KG1 (cell line): ENCODE measurements at places on chromosomes 16 and 17.

- no peak for DNase-seq
Measured at GRCh38 chr17:19309701-19310100, 52.8 kb downstream of the B9D1 start.

DNA sequence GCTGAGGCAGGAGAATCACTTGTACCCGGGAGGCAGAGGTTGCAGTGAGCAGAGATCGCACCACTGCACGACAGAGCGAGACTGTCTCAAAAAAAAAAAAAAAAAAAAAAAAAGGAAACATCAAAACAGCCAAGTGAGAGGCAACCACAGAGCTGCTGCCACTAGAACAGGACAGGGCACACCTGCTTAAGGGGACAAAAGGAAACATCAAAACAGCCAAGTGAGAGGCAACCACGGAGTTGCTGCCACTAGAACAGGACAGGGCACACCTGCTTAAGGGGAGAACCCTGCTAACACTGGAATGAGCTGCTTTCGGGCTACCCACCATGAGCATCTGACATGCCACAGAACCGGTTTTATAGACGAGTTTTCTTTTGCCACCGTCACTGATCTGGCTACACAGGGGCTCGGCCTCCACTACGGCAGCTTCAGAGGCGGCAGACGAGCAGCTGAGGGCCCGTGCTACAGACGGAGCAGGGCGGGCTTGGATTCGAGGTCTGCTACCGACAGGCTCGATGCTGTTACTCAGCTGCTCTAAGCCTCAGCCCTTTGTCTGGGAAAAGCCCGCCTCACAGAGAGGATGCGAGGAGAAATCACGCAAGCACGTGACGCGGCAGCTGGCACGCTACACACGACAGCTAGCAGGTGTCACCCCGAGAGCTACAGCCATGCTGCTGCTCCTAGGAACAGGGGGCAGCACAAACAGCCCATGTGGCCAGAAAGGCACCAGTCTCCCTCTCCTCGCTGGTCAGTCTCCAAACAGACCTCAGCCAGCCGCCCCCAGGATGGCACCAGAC lies 2.0 kb downstream of the P4HB start:
- DNase-seq: no peak

DNA sequence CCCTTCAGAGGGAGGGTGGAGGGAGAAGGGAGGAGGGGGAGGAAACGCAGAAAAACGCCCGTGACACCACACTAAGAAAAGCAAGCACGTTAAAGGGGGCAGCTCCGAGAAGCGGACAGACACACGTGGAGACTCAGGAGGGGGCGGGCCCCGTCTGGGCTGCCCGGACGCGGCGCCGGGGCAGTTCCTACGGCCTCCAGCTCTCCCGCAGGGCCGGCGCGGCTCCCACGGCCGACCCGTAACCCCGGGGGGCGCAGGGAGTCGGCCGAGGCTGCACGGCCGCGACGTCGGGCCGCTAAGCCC lies 362 bp downstream of the KLHDC4 start:
- DNase-seq: no peak

DNA sequence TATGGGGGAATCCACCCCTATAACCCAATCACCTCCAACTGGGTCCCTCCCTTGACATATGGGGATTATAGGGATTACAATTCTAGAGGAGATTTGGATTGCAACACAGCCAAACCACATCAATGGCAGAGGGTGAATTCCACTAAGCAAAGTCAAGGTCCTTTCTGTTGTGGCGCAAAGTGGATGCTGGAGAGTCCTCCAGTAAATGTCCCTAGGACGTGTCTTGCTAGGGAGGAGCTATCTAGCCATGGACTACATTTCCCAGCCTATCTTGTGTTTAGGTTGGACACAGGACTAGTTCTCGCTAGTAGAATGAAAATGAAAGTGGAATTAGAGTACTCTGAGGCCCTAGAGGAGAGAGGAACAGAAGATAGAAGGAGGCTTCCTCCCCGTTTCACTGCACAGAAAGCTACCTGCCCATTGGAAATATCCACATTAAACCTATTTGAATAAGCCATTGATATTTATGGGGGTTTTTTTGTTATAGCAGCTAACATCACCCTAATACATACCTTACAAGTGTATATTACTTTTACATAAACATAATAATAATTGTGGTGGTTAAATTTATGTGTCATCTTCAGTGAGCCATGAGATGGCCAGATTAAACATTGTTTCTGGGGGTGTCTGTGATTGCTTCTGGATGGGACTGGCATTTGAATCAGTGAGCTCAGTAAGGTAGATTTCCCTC lies 56.7 kb upstream of the ERCC4 start:
- DNase-seq: no peak

- DNase-seq: peak; percentile 35
Measured at GRCh38 chr17:55348749-55349354, 72.8 kb downstream of the MMD start.

DNA sequence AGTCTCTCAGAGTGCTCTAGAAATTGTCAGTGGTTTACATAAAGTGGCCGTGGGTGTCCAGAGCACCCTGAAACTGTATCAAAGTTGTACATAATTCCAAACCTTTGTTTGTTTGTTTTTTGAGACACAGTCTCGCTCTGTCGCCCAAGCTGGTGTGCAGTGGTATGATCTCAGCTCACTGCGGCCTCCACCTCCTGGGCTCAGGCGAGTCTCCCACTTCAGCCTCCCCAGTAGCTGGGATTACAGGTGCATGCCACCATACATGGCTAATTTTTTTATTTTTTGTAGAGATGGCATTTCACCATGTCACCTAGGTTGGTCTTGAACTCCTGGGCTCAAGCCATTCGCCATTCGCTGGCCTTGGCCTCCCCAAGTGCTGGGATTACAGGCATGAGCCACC lies 24.3 kb upstream of the ADGRG1 start:
- DNase-seq: no peak

- DNase-seq: peak; percentile 58
Measured at GRCh38 chr17:66567234-66568170, 265.1 kb downstream of the PRKCA start.

GRCh38 chr16:80604600-80605355 lies 64.0 kb downstream of the DYNLRB2 start:
- DNase-seq: no peak

GRCh38 chr16:24737391-24737871 lies 8.0 kb downstream of the TNRC6A start:
- no peak for DNase-seq

- DNase-seq: no peak
Measured at GRCh38 chr17:19317359-19318095, 45.0 kb downstream of the B9D1 start.

DNA sequence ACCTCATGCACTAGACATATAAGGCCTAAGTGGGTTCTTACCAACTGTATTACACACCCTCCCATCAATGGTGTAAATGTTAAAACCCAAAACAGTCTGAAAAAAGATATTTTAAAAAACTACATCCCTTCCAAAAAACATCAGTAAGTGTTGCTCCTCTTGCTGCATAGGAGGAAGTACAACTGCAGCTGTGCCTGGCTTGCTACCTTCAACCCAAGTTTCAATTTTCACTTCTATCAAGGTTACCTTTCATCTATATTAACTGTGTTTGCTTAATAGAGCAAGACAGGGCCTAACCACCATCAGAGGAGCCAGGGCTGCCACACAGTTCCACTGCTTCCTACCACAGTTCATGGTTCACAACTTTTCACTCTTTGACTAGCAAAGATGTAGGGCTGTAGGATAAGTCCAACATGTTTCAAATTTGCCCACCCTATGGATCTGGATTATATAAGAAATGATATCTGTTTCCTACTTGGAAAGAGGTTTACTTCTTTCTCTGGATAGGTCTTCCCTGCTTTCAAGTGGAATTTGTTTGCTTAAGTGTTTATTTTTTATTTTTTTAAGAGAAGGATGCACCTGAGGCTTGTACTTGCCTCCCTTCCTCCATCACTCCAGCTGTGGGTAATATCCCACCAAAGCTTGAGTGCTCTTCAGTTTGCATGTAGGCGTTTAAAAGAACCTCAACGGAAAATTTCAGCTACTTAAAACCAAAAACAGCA lies 56.7 kb downstream of the GRB7 start:
- no peak for DNase-seq

- DNase-seq: no peak
Measured at GRCh38 chr17:45310380-45311324, 6.2 kb downstream of the MAP3K14 start.

GRCh38 chr16:71532366-71532765 lies 6.1 kb downstream of the CHST4 start:
- no peak for DNase-seq

DNA sequence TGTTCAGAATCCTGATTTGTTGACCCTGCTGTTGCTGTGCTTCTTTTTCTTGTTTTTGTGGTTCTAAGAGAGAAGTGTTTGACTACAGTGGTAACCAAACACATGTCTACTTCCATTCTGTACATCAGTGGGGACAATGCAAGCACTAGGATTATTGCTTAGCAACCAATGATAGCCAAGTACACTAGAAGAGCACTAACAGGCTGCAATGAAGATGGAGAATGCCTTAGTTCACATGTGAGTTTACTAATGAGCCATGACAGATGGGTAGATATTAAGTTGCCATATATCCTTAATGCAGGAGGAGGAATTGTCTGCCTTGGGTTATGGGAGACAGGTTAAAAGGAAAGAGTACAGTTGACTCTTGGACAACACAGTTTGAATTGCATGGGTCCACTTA lies 8.3 kb downstream of the EFCAB5 start:
- DNase-seq: no peak

GRCh38 chr17:59439262-59439661 lies 107.8 kb downstream of the YPEL2 start:
- no peak for DNase-seq

- DNase-seq: peak; percentile 93
Measured at GRCh38 chr16:28494121-28494851, at the start of gene APOBR. TSS of gene APOBR (plus strand) at chr16:28494643. CDS start at chr16:28494682, 39 bp downstream.

GRCh38 chr17:40560592-40561293 lies 4.5 kb downstream of the CCR7 start:
- DNase-seq: no peak

DNA sequence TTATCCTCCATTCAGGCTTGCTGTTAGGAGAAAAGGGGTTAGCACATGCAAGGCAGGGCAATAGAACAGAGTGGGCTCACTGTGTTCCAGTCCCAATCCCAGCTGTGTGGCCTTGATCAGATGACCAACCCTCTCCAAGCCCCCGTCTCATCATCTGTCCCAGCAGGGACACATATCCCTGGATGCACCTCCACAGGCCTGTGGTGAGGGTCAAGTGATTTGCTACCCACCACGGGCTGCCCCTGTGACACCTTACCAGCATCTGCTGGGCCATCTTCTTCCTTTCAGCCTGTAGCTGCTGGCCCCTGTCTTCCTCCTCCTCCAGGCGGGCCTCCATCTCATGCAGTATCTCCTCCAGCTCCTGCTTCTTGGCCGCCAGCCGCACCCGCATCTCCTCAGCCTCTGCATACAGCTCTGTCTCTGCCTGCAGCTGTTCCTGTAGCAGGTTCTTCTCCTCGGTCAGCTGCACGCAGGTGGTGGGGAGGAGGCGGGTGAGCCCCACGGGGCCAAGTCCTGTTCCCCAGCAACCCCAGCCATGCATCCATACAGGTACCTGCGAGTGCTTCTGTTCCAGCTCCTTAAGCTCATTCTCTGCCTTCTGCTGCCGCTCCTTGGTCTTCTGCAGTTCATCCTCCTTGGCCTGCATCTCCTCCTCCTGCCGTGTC lies 91.3 kb downstream of the NDE1 start:
- DNase-seq: no peak

- no peak for DNase-seq
Measured at GRCh38 chr16:26644912-26645543, 421.7 kb upstream of the C16orf82 start.

- no peak for DNase-seq
Measured at GRCh38 chr17:7048968-7049367, 5.1 kb upstream of the SLC16A11 start.

GRCh38 chr16:6804461-6804860 lies 528.2 kb upstream of the RBFOX1 start:
- DNase-seq: no peak

- no peak for DNase-seq
Measured at GRCh38 chr17:32780721-32781120, 96.2 kb downstream of the MYO1D start.

DNA sequence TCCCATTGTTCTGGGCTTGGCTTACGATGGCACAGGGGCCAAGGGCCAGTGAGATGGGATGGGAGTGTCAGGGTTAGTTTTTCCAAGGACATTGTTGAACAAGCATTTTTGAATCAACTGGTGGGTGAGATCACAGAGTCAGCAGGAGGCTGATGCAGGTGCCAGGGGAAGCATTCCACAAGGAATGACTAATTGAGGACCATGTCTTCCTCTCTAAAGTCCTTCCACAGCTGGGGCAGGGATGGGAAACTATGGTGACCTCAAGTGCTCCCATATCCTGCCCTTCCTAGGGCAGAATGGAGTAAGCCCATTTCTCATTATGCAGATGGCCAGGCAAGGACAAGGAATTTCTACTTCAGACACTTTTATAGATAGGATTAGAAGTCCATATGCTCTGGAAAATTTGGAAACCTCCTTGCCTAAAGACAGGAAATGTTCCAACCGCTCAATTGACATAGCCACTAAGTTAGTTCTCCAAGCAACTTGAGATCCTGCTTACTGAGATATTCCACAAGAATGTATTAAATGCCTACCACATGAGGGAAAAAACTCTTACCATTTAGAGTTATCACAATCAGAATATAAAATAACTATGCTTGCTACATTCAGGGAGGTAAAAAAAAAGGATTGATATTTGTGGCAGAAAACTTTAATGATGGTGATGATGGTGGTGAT lies 21.2 kb upstream of the ENGASE start:
- DNase-seq: no peak

GRCh38 chr16:27430512-27430911 lies 28.5 kb downstream of the IL21R start:
- no peak for DNase-seq

DNA sequence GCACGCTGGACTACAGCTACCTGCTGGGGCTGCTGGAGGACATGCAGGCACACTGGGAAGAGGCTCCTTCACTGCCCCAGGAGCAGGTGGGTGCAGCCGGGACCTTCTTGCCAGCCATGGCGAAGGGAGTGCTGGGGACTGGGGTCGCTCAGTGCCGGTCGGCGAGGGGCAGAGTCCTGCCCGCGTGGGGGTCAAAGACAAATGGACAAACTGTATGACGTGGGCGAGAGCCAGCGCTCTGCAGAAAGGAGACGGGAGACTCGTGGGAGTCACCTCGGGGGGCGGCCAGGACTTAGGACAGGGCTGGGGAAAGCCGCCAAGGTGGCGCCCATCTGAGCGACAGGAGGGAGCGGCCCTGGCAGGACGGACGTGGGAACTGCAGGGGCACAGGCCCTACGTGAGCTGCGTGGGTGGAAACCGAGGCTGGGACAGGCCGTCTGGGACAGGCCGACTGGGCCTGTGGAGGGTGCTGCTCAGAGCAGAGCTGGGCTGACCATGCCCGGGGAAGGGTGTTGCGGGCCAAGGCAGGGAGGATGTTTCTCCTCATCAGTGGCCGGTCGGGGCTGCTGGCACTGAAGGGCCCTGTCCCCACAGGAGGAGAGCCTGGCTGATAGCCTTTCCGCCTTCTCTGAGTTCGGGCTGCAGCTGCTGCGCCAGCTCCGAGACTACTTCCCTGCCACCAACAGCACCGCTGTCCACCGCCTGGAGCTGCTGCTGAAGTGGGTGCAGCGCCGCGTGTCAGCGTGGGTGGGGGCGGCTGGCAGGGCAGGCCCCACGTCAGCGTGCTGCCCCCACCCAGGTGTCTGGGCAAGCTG lies 8.0 kb downstream of the TSR3 start:
- DNase-seq: no peak
